ENCODE measurements at places on chromosomes 4 and X. TPM values are rescaled to one million over a fixed set of nuclear protein-coding genes. Genes with fewer than 3 reads are reported as not detected.
A peak's percentile ranks its signal among the peaks of the same experiment; 100 is the strongest.

DNA sequence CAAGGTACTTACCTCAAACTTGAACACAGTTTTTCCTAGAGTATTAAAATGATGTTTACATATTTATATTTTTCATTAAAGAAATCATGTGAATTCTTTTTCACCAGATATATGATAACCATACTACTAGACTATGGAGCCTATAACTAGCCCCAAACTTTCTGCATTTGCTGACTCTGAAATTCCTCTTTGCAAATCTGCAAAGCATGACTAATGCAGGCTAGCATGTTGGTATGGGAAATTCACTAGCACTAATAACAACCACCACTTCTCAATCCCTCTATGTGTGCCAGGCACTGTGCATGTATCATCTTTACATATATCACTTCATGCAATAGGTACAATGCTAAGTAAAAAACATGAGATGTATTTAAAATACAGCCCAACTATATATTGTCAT is 51.1 kb downstream of the SLC10A7 start:
- no peak overlapping the region for H3K4me3 ChIP-seq
- H3K27ac ChIP-seq = no peak overlapping the region
- H3K36me3 ChIP-seq = 0 out of 2 replicates have a peak, but pooled peaks cover 1% of the 10 kb centered on the region
- peak; percentile 21 for DNase-seq
- H3K27me3 ChIP-seq = no peaks in the 10 kb centered on the region
- H3K4me1 ChIP-seq = no peaks in the 10 kb centered on the region

Gene RBM46
- not detected for total RNA-seq

Gene TMEM128
- 27.2 TPM for total RNA-seq

- no peaks in the 10 kb centered on the region for H3K4me1 ChIP-seq
- H3K4me3 ChIP-seq = no peak overlapping the region
- no peaks in the 10 kb centered on the region for H3K27me3 ChIP-seq
- peak; percentile 2 for DNase-seq
- H3K36me3 ChIP-seq = no peaks in the 10 kb centered on the region
- H3K27ac ChIP-seq = no peak overlapping the region
These were observed 55.1 kb upstream of the PGAM4 start for GRCh38 chrX:78024349-78025059.

All from IMR-90 (cell line).